Activated effector memory CD4-positive, alpha-beta T cell treated with Interleukin-2 at 50 U/mL for 16 hours (primary cell): ENCODE measurements at places on chromosomes 5 and 9.

GRCh38 chr9:122200960-122201595 is 27.7 kb downstream of the LHX6 start:
- DNase-seq: no peak

GRCh38 chr5:171450423-171451331 is 31.2 kb downstream of the FGF18 start:
- no peak for DNase-seq

- no peak for DNase-seq
Measured at GRCh38 chr5:89686081-89686765, 723.3 kb downstream of the CETN3 start.

- DNase-seq: no peak
Measured at GRCh38 chr5:109038209-109038840, 290.6 kb downstream of the FER start.

DNA sequence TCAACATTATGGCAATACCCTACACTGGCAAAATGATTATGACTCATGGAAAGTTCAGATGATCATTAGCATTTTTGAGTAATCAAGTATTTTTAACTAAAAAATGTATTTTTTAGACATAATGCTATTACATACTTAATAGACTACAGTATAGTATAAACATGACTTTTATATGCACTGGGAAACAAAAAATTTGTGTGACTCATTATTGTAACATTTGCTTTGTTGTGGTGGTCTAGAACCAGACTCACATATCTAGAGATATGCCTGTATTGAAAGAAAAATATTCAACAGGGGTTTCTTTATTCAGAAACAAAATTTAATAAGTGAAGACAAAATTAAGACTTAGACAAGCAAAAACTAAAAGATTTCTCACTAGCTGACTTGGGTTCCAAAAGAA is 385.3 kb upstream of the RIOK2 start:
- no peak for DNase-seq

- DNase-seq: no peak
Measured at GRCh38 chr9:20906326-20906725, 125.1 kb downstream of the HACD4 start.

- DNase-seq: no peak
Measured at GRCh38 chr5:3346111-3346820, 249.4 kb upstream of the IRX1 start.

DNA sequence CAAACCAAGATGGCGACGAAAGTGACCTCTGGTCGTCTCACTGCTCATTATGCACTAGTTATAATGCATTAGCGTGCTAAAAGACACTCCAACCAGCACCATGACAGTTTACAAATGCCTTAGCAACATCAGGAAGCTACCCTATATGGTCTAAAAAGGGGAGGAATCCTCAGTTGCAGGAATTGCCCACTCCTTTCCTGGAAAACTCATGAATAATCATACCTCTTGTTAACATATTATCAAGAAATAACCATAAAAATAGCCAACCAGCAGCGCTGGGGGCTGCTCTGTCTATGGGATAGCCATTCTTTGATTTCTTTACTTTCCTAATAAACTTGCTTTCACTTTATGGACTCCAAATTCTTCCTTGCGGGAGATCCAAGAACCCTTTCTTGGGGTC is 595.7 kb upstream of the KLF4 start:
- no peak for DNase-seq

GRCh38 chr5:138274189-138274853 is at the start of gene GFRA3:
Gene GFRA3 (minus strand): TSS chr5:138274621. CDS start chr5:138274424, 197 bp downstream.
- no peak for DNase-seq

GRCh38 chr9:97767891-97768290 is 70.8 kb upstream of the XPA start:
- no peak for DNase-seq

DNA sequence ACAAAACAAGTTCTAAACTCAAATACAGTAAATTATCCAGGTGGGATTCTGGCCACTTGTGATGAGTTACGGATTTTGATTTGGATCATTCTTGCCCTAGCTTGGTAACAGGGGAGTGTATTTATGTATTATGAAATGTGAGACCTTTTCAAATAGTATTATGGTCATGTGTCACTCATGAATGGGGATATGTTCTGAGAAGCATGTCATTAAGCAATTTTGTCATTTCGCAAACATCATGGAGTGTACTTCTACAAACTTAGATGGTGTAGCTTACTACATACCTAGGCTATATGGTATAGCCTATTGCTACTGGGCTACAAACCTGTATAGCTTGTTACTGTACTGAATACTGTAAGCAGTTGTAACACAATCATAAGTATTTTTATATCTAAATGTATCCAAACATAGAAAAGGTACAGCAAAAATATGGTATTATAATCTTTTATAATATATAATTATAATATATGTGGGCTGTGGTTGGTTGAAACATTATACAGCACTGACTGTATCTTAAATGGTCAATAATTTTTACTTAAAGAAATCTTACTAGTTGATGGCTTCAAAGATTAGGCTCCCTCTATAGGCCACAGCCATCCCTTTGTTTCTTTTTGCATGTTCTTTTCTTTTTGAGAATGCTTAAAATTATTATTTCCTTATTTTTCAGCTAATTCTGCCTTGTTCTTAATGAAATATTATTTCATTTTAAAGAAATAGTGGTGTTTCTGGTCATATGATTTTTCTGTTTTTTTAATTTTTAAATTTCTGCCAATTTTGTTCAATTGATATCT is 128.4 kb downstream of the MAST4 start:
- DNase-seq: no peak

- DNase-seq: no peak
Measured at GRCh38 chr5:126514131-126514557, 80.9 kb downstream of the ALDH7A1 start.

DNA sequence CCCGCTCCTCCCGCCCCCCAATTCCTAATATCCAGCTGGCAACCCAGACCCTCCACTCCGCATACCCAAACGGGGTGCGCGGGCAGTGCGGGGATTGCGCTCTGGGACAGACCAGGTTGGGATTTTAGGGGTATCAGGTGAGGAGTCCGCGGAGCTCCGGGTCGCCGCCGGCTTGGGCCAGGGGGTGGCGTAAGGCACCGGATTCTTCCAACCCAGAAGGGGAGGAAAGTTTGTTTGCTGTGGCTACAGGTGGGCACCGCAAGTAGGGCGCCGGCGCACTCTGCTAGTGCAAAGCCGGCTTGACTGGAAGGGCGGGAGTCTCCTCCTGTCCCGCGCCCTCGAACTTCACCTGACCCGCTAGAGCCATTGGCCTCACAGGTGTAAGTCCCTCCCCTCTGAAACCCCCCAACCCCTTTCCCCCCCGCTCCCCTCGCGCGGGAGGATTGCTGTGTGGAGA is 709 bp downstream of the IQGAP2 start:
- DNase-seq: peak; percentile 58

DNA sequence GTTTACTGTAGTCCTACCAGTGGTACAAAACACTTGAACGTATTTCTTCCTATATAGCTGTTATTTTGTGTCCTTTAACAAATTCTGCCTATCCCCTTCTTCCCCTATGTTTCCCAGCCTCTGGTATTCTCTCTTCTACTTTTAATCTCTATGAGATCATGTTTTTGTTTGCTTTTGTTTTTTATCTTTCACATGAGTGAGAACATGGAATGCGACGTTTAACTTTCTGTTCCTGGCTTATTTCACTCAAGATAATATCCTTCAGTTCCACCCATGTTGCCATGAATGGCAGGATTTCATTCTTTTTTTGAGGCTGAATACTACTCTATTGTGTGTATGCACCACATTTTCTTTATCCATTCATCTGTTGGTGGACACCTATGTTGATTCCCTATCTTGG is 634.4 kb upstream of the WWC1 start:
- no peak for DNase-seq

- DNase-seq: no peak
Measured at GRCh38 chr5:95907067-95907705, 54.5 kb downstream of the ELL2 start.

- DNase-seq: no peak
Measured at GRCh38 chr5:143316844-143317631, 86.4 kb downstream of the NR3C1 start.

GRCh38 chr5:140628711-140629110 is 4.3 kb downstream of the CD14 start:
- no peak for DNase-seq

GRCh38 chr9:126114850-126115460 is 211.7 kb upstream of the MVB12B start:
- DNase-seq: no peak

DNA sequence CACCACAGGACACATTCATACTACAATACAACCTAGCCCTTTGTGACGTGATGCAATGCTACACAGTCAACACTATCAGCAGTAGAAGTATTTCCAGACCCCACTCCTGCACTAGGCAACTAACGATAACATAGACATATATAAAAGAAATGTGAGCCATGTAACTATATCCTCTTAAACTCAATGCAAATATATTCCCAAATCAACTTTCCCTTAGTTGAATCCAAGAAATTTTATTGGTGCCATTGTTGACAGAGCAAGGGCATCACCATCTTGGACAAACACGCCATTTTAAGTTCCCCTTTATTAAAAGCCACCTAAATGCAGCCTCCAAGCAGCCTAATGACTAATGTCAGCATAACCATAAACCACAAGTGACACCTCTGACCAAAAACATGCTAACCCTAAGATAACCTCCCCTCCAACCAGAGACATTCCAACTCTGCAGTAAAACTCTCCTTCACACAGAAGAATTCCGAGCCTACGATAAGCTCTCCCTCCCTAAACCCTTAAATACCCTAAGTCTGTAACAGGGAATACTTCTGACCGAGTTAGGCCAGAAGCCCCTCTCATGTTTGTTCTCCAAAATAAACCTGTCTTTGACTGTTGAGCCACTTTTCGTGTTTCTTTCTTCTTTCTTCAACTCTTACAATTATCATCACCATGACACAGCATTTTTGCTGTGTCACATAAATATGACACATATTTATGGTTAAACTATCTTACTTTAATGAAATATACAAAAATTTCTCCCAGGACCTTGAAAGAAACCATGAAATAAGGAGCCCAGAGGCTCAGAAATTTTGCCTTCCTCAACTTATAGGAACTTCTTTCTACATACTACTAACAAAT is 1497.8 kb downstream of the EFNA5 start:
- DNase-seq: no peak

DNA sequence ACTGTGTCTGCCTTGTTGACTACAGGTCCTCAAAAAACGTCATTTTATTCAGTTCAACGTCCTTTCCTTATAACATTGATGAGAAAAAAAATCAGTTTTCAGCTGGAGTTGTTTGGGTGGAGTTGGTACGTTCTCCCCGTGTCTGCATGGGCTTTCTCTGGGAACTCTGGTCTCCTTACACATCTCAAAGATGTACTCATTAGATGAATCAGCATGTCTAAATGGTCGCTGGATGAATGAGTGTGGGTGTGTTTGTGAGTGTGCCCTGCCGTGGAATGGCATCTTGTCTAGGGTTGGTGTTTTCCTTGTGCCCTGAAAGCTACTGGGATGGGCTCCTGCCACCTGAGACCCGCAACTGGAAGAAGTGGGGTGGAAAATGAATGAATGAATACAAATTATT is 30.1 kb downstream of the EGR1 start:
- no peak for DNase-seq

GRCh38 chr9:92547356-92547755 is 11.6 kb upstream of the ECM2 start:
- DNase-seq: no peak

- no peak for DNase-seq
Measured at GRCh38 chr9:79220666-79221065, 351.1 kb upstream of the TLE4 start.

DNA sequence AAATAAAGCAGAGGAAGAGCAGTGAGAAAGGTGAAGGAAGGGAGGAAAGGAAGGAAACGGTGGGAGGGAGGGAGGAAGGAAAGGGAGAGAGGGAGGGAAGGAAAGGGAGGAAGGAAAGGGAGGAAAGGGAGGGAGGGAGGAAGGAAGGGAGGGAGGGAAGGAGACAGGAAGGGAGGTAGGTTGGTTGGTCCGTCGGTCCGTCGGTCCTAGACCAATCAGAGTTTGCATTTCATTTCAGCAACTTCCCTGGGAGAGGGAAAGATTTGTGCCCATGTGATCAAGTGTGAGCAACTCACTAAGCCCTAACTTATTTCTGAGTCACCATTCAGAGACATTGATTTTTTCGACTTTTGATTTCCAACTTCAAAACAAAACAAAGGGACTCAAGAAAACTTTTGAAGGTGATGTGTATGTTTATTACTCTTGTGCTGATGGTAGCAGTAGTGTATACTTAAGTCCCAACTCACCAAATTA is 18.8 kb downstream of the NANS start:
- no peak for DNase-seq

- DNase-seq: no peak
Measured at GRCh38 chr5:115309751-115310370, 13.4 kb upstream of the CCDC112 start.

GRCh38 chr9:120730654-120731514 is 16.6 kb upstream of the MEGF9 start:
- no peak for DNase-seq

- no peak for DNase-seq
Measured at GRCh38 chr9:22119522-22120158, 110.5 kb upstream of the CDKN2B start.

DNA sequence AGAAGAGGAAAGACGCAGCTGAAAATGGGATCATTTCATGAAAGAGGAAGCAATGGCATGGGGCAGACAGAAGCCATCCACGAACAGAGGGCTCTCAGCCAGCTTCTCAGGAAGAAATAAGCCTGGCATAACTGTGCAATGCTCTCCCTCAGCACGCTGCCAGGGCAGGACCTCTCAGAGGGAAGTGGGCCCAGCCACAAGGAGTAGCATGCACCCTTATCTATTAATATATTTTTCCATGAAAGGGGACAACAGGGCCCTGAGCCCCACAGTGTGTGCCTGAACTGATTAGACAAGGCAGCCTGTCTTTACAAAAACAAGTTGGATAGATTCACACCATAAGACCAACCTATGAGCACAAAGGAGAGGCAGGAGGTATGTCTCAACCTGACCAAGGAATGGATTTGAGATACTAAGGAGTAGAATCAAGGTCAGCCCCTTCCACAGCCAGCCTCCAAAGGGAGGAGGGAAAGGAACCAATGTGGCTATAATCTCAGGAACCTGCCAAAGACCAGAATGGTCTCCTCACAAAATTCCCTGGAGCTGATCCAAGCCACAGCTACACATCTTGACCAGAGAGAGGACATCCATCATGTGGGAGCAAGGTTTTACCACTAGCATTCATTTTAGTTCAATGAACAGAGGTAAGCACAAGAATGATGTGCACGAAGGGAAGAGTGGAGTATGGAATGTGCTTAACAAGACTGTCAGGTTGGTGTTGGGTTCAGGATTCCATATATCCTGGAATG is 154.8 kb downstream of the SIL1 start:
- DNase-seq: no peak

- DNase-seq: no peak
Measured at GRCh38 chr9:87498046-87498810, 561 bp downstream of the DAPK1 start.

- no peak for DNase-seq
Measured at GRCh38 chr9:134902936-134903335, 14.8 kb downstream of the FCN1 start.
